ENCODE measurements at places on chromosomes 11 and 22.
A peak's percentile ranks its signal among the peaks of the same experiment; 100 is the strongest.

GRCh38 chr11:62555464-62556107 is 9.0 kb upstream of the AHNAK start:
- peak; percentile 54 for DNase-seq

DNA sequence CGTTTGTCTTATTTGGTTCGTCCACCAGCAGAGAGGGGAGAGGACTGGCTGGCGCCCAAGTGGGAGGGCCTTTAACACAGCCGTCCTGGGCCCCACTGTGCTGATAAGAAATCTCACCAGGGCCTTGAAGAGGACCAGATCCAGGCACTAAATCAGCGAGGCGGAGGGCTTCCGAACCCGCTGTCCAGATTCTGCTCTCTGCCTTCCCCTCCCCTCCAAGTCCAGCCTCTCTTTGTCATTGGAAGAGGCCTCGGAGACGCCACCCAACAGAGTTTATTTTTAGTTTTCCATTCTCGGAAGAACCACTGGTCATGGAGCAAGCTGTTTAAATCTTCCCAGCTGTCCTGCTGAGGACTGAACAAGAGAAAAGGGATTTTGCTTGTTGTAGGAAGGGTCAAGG is 9.3 kb upstream of the FXYD6 start:
- DNase-seq: no peak

DNA sequence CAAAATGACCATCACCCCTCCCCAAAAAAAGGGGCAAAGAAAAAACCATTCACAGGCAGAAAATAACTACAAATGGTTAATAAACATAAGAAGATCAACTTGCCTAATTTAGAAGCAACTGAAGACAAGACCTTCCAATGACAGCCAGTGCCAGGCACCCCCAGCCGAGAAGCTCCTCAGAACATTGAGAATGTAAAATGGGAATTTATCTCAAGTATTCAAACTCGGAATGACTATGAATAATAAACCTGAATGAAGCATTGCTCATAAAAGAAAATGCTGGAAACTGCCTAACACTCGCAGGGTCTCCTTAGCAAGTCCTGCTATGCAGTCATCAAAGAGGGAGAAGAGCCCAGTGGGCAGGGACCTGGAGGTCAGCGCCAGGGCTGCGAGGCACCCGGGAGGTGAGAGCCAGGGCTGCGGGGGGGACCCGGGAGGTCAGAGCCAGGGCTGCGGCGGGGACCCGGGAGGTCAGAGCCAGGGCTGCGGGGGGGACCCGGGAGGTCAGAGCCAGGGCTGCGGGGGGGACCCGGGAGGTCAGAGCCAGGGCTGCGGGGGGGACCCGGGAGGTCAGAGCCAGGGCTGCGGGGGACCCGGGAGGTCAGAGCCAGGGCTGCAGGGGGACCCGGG is 23.2 kb upstream of the MOB2 start:
- DNase-seq: no peak

DNA sequence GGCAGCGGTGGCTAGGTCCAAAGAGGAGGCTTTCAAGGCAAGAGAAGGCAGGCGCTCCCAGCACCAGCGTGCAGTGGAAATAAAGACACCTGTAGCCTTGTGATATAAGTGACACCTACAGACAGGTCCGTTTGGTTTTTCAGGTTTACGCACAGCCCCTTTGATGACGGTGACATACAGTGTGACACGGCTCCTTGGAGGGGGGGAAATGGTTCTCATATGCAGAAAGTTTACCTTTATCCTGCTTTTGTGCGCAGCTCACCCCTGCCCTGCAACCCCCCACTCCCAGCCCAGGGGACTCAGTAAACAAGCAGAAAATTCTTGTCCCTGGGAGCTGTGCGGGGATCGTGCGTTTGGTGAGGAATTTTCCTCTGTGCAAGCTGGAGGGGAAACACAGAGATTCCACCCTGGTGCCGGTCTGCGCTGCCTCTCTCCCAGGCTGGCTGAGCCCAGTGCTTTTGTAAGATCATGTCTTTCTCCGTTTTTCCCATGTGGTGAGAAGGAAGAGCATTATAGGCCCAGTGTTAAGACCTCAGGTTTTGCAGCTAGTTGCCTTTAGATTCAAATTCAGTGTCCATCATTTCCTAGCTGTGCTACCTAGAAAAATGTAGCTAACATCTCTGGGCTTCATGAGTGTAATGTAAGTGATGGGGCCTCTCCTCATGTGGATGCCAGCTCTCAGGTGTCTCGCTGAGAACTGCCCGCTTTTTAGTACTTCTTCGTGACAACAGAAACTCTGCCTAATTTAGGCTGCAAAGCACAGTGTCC is at the start of gene ELF5:
ELF5 (minus strand) TSS at position 113 of the 768 bp plus-strand sequence. CDS start 8,045 bp downstream, outside the sequence.
- DNase-seq: no peak

DNA sequence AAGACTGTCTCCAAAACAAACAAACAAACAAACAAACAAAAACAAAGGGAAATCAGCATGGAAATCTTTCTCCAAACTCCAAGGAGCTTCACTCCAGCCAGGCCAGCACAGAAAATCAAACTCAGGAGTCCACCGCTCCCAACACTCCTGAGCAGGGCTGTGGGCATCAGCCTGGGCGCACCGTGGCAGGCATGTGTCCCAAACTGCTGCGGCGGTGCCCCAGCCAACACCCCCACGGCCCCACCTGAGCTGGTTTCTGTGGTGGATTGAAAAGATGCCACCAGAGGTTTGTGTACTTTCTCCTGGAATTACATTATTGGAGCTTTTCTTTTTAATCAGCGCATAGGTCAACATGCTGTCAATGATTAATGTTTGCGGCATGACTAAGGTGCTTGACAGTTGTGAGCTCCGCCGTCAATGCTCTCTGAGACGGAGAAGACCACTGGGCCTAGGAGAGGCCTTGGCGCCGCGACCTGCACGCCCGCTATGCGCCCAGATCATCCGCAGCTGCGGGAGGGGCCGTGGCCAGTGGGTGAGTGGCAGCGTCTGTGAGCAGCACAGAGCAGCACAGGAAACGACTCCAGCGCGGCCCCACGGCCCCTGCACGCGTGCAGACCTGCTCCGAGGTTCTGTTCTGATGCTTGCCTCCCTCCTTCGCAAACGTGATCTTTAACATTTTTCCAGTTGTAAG is 18.1 kb downstream of the DRD4 start:
- DNase-seq: no peak

GRCh38 chr22:20567993-20568417 is 60.6 kb downstream of the MED15 start:
- DNase-seq: no peak

GRCh38 chr22:30332551-30332950 is 5.8 kb upstream of the TBC1D10A start:
- DNase-seq: no peak

DNA sequence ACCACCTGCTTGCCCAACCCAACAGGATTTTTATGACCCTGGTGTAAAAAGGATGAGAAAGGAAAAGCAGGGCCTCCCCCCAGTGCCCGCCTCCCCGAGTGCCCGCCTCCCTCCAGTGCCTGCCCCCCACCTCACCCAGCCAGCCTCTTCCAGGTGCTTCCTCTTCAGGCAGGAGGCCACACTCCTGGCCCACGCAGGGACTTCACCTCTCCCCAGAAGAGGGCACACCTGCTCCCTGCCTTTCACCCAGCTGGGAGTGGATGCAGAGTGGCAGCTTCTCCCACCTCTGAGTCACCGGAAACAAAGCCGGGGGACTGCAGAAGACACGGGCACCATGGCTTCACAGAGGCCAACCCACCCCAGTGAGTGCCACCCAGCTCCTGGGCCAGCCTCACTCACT is 16.1 kb downstream of the CPT1A start:
- peak; percentile 68 for DNase-seq

DNA sequence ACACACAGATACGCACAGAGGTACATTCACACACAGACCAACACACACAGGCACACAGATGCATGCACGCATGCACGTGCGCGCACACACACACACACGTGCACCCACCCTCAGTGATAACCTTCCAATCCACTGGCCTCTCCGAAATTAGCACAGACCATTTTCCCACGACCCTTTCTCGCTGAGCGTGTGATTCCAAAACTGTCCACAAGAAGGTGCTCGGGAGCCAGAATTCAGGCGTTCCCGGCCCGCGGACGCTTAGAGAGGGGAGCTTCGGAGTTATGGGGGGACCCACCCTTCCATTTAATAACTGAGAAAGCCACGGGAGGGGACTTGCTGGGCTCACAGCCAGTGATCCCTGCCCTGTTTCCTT is 33.8 kb upstream of the SLC35C1 start:
- DNase-seq: peak; percentile 80

DNA sequence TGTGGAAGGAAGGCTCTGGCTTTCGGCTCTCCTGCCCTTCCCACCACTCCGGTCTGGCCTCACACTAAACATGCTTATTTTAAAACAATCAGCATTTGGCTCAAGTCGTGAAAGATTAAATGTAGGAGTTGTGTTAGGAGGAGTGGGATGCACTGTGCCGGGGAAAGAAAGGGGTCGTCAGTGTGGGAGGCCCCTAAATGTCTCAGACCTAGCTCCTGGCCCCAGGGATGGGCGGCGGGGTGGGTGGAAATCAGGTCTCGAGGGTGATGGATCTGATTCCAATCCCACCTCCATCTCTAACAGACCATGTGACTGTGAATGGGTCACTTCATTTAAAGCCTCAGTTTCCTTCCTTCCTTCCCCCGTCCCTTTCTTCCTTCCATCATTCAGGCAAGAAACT is 6.9 kb upstream of the SHISAL1 start:
- DNase-seq: no peak

DNA sequence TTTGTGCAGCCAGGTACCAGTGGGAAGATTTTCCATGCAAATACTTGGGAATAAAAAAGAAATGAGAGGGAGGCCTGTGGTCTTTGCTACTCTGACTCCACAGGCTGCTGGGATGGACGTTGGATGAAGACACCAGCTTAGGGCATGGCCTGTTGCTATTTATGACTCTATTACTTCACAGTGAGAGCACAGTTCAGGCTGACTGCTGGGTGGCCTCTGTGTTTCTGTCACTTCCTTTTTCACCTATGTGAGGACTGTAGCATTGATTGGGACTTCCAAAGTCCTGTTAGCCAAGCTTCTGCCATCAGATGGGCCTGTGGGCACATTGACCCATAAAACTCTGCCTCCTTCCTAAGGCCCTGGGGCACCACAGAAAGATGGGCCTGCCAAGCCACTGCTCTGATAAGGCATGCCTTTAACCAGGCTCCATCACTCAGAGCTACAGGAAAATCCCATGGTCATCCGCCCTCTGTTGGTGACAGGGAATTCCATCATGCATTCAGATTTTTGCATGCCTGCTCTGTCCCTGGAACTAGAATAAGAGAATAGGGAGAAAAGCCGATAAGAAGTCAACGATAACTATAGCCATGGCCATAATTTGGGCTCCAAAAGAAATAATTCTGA is 64.6 kb downstream of the KCNJ1 start:
- DNase-seq: no peak

DNA sequence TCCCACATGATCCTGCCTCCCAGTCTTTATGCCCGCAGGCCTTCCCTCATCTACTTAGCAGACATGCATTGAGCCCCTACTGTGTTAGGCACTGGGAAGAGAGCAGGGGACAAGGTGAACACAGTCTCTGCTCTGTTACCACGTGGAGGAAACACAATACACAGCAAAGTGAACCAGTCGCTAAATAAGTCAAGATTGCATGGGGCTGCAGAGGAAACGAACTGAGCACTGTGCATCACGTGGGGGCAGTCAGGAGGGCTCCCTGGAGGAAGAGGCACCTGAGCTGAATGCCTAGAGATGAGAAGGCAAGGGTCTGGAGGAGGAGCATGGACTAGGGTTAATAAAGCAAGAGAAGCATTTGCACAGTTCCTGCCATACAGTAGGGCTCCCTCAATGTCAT is 102.7 kb downstream of the MN1 start:
- no peak for DNase-seq

GRCh38 chr11:92962446-92962845 is 7.0 kb upstream of the MTNR1B start:
- no peak for DNase-seq

DNA sequence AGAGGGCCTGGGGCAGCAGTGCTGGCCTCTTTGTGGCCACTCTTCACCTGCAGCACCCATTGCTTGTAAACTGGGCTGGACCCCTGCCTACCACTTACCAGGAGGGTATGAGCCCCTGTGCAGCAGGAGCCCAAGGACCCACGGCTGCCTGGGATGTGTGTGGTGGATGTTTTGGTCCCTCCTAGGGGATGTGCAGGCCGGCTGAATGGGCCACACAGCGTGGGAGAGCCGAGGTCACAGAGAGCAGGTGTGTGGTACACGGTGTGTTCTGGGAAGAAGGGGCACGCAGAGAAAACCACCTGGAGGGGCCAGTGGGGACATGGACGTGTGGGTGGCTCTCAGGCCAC is 19.3 kb upstream of the GNB1L start:
- DNase-seq: no peak

- DNase-seq: no peak
These were observed 45.9 kb upstream of the CARS1 start for GRCh38 chr11:3103076-3103475.

DNA sequence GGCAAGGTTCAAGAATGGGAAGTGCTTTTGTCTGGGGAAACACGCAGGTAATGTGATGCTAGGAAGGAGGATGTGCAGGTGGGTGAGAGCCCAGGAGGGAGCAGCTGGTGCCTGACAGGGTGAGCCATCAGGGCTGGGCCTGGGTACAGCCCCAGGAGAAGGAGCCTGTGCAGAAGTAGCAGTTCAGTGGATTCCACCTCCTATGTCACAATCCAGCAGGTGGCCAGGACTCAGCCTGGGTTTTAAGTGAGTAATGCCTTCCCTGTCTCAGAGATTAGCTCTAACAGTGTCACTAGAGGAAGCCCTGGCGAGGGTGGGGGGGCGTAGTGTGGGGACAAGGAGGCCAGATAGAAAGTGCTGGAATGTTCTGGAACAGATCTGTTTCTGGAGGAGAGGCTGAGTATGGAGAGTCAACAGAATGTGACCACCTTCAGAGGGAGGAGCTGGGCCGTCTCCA is 8.1 kb downstream of the RIC8A start:
- no peak for DNase-seq

DNA sequence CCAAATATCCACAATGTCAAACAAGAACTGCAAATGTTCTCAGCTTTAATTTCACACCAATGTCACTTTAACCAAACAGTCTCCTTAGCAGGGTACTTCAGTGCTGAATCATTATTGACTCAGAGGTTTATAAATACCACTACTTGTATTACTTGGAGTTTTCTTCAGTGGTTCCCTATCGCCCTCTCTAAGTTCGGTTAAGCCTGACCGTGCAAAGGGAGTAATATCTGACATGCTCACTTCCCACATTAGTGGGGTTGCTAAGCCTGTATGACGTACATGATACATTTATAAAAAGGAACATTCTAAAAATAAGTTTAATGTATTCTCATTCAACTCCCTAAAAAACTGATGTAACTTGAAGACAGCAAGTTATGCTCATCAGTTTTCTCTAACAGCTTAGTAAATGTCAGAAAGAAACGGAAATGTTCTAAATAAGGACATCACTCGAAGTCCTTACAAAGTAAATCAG is 93.1 kb upstream of the ZC3H12C start:
- DNase-seq: no peak

DNA sequence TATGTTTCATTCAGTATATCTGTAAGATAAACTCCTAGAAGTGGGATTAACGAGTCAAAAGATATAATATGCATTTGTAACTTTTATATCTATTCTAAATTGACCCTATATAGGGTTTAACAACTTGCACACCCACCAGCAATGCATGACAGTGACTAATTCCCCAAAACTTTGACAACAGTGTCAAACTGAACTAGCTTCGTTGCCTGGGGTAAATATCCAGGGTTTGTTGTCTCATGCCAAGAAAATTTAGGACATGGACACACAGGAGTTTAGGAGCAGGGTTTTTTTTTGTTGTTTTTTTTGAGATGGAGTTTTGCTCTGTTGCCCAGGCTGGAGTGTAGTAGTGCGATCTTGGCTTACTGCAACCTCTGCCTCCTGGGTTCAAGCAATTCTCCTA is 5.1 kb downstream of the SNU13 start:
- DNase-seq: no peak

- DNase-seq: no peak
These were observed 58.7 kb upstream of the SLN start for GRCh38 chr11:107770551-107770951.

All from activated CD4-positive, alpha-beta T cell treated with anti-CD3 and anti-CD28 coated beads for 48 hours (primary cell).